Stimulated activated CD4-positive, alpha-beta T cell treated with anti-CD3 and anti-CD28 coated beads, Interleukin-4, amount 100 ng/mL, for 4 hours (primary cell): ENCODE measurements at places on chromosomes 4 and X.
A peak's percentile ranks its signal among the peaks of the same experiment; 100 is the strongest.

- no peak for DNase-seq
These were observed 36.9 kb downstream of the PIGG start for GRCh38 chr4:535924-536281.

DNA sequence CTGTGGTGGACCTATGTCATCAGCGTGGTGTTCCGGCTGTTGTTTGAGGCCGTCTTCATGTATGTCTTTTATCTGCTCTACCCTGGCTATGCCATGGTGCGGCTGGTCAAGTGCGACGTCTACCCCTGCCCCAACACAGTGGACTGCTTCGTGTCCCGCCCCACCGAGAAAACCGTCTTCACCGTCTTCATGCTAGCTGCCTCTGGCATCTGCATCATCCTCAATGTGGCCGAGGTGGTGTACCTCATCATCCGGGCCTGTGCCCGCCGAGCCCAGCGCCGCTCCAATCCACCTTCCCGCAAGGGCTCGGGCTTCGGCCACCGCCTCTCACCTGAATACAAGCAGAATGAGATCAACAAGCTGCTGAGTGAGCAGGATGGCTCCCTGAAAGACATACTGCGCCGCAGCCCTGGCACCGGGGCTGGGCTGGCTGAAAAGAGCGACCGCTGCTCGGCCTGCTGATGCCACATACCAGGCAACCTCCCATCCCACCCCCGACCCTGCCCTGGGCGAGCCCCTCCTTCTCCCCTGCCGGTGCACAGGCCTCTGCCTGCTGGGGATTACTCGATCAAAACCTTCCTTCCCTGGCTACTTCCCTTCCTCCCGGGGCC, 1.2 kb downstream of the GJB1 start:
- no peak for DNase-seq

DNA sequence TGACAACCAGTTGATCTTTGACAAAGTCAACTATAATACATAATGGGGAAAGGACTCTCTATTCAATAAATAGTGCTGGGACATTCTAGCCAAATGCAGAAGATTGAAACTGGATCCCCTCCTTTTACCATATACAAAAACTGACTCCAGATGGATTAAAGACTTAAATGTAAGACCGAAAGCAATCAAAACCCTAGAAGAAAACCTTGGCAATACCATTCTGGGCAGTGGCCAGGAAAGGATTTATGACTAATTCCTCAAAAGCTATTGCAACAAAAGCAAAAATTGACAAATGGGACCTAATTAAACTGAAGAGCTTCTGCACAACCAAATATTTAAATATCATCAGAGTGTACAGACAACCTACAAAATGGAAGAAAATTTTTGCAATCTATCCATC, 185.1 kb downstream of the NPNT start:
- DNase-seq = no peak

DNA sequence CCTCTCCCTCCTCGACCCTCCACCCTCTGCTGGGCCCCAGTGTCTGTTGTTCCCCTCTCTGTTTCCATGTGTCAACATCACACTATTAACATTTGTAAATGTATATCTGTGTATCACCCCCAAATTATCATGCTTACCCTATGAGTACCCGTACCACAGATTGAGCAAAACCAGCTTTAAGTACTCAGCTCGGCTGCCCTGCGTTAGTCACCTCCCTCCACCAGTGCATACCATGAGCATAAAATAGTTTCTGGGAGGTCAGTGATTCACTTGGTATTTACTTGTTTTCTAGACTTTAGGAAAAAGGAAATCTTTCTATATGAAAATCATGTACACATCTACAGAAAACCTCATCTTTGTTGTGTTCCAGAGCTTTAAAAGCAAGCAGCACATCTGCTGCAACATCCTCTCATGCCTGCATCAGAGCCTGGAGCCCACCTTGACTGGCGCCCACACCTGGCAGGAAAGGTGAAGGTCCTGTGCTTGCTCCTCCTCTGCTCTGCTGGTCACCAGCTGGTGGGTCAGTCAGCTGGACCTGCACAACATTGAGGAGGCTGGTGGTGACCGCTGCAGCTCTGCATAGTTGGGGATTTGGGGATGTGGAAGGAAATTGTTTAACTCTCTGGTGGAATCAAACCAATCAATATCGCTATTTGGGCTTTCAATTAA, 214.4 kb upstream of the KLF3 start:
- no peak for DNase-seq

DNA sequence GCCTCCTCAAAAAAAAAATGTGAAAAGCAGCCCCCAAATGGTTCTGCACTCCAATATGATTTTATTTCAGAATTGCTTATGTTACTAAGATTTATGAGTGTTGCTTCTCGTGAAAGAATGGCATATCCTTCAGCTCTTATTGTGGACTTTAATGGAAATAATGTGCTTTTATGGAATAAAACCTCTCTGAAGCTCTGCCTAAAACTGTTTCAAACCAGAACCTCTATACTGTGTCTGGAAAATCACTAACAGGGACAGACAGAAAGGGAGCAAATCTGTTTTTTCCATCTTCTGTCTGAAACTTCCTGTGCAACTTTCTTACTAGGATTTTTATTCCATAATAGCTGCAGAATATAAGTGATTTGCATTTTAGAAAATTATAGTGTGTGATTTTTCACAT, 493.1 kb downstream of the ANKRD50 start:
- no peak for DNase-seq

DNA sequence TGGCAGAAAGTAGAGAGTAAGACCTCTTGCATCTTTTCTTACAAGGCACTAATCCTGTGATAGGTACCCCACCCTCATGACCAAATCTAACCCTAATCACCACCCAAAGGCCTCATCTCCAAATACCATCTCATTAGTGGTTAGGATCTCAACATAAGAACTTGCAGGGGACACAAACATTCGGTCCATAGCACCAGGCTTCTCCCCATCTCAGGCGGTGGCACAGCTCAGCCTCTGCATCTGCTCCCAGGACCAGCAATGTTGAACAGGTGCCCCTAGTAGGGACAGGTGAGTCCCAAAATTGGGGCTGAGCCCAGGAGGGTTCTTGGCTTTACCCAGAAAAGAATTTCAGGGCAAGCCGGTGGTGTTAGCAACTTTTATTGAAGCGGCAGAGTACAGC, 8.4 kb upstream of the MRFAP1 start:
- no peak for DNase-seq

DNA sequence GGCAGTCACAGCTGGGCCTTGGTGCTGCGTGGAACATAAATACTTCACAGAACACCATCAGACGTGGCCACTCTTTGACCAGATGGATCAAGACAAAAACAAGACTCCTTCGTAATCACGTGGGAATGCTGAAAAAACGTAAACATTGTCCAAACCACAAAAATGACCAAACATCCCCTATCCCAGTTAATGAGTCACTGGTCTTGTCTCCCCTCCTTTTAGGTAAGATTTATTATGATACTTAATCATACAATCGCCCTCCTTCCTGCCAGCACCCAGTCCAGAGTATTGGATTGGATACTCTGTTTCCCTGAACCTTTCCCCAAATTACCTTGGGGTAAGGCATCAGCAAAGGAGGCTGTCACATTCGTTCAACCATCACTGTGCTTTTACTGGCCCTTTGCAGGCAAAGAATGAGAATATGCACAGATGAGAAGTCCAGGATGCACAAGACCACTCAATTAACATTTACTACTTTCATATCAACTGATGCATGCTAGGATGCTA, 601 bp upstream of the TCEANC start:
- DNase-seq = no peak

- peak; percentile 51 for DNase-seq
These were observed 325.5 kb downstream of the BCOR start for GRCh38 chrX:39772057-39772832.

- no peak for DNase-seq
These were observed 437.8 kb downstream of the GRXCR1 start for GRCh38 chr4:43330288-43330687.

DNA sequence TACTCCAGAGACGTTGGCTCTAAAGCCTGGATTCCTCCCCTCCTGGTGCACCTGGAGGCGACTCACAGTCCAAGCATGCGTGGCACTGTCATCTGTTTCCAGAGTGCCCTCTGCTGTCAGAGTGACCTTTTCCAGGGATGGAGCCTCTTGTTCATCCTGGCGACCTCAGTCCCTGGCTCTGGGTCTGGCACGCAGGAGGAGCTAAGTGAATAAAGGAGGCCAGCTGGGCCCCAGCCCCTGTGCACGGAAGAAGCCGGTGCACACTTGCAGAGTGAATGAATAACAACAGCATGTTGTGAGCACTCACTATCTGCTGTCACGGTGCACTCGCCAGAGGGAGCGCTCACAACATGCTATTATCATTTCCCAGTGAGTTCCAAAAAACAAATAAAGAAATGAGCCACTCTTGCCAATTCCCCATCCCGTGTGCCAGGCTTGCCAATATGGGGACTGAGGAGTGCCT, 27.8 kb upstream of the PSAPL1 start:
- DNase-seq = no peak

- no peak for DNase-seq
These were observed 251.4 kb upstream of the PUDP start for GRCh38 chrX:7399373-7399772.

- DNase-seq = no peak
These were observed 32.4 kb downstream of the SLC2A9 start for GRCh38 chr4:9988933-9989332.
